Uterus (tissue), 4 donors: ENCODE measurements at places on chromosomes 7 and 10.

DNA sequence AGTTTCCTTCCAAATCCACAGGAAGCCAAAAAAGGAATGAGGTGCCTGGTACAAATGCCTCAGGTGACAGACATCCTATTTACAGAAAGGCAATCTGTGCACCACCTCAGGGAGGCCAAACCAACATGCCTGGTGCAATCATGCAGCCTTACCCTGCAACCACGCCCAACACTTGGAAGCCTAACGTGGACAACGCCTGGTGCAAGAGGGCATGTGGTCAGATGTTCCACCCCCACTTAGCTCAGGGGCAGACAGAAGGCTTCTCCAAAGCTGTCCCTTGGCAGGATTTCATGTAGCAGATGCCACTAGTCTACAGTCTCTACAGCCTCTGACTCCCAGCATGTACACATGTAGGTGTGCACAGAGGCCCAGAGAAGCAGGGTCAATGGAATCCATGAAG is 89.5 kb downstream of the KCNMA1 start:
- no peak for DNase-seq

DNA sequence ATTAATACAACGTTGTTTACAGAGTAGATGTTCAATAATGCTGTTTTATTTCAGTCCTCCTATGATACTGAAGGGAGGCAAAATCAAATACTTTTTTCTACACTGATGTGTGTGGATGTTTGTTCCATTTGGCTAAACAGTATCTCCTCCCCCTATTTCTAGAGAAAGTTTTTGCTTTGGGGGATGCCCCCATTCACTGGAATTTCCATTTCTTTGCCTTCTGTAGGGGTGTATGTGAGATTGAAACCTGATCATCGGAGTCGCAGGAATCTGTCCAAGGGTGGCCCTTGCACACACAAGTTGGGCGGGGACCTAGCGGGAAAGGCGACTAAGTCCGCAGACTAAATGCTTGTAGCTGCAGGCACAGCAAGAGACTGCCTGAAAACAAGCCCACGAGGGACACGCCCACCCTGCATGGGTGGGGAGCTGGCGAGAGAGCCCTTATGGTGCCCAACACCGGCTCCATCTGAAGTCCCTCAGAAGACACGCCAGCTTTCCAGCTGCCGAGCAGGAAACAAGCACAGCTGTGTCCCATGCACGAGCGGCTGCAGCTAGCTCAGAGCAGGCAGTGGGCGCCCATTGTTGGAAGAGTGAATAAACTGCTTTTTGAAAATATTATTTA is 58.0 kb downstream of the ESYT2 start:
- no peak for DNase-seq

DNA sequence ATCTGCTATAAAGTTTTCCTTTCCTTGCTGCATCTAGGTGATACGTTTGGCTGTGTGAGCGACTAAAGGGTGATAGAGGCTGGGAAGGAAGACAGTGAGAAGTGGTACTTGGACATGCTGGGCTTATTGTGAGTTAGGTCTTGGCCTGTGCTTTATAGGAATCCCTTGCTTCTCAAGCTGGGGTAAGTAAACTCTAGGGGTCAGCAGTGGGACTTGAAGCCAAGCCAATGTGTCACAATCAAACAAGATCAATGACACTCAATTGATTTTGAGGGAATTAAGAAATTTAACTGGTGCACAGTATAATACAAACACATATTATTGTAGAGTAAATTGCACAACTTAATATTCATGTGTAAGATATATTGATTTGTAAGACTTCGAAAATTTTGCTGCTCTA is 155.8 kb upstream of the AOAH start:
- DNase-seq: no peak

GRCh38 chr7:921071-921461 is 33.4 kb downstream of the ADAP1 start:
- DNase-seq: peak; percentile 7

GRCh38 chr7:134779741-134780065 is 269 bp downstream of the CALD1 start:
- peak; percentile 38 for DNase-seq

- no peak for DNase-seq
These were observed 305.6 kb upstream of the FZD1 start for GRCh38 chr7:90958647-90959046.

- no peak for DNase-seq
These were observed 35.8 kb upstream of the LYZL1 start for GRCh38 chr10:29252811-29253689.

DNA sequence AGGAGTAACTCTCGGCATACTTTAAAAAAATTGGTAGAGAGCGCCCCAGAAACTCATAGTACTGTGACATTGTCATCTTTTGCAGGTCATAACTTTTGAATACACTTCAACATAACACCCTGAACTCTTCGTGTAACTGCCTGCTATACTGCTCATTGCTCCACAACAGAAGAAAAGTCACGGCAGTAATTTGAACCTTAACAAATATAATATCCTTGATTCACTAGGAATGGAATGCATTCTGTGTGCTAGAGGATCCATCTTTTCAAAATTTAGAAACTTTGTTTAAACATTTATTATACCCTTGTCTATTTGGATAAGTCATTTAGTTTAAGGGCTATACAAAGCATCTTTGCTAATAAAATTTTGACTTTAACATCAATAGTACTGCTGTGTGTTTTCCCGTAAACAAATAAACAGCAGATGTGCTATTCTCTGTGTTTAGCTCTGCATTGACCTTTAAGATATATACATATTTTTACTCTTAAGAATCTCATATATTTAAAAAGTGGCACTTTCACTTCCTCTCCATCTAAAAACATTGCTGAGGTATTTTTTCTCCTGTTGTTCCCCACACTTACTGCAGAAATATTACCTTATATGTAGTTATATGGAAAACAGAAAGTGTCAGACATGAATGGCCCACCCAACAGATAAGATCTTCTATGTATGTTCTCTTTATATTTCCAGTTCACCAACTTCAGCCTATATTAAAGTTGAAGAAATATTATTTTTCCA is 217.6 kb upstream of the TMEM229A start:
- DNase-seq: no peak

DNA sequence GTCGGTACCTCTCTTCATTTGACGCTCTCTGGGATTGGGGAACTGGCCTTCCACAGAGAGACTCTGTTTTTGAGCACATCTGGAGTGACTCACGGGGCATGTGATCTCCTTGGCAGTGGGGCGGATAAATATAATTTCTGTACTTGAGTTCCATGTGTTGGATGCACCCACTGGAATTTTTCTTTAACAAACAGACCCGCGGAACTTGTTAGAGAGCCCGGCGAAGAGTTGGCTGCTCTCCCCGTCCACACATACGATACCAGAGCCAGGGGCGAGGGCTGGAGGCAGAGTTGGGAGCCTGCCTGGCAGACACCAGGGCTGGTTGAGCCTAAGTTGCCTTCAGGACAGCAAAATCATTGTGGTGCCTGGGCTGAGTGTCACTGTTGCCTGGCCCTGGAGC is at the start of gene FAM180A:
Gene FAM180A (minus strand): TSS at position 44 of the 400 bp plus-strand sequence. CDS start 233 bp downstream, outside the sequence.
- DNase-seq: peak; percentile 77

DNA sequence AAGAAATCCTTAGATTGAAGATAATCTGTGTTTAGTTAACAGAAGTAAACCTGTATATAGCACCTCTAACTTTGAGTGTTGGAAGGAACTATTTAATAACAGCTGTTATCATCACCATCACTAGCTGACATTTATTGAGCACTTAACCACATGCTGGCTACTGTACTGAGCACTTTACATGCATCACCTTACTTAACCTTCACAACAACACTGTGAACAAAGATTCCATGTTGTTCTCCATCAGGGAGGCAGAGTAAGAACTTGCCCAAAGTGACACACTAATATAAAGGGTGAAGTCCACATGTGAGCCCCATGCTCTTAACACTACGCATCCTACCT is 182.2 kb downstream of the ST7 start:
- DNase-seq: no peak

DNA sequence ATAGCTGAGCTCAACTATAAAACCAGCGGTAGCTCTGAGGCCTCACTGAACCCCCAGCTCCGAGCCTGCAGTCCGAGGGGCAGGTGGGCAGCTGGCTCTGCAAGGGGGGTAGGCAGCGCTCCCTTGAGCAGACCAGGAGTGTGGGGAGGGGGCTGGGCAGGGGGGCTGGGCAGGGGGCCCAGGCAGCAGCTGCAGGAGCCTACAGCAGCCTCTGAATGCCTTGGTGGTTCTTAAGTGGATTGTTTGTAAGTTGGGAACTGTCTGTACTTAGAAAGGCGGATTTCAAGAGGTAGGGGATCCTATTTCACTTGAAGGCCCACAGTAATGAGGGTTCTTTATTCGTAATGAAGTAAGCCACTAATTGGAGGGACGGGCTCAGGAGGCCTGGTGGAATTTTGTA is 72.3 kb downstream of the ICA1 start:
- no peak for DNase-seq

DNA sequence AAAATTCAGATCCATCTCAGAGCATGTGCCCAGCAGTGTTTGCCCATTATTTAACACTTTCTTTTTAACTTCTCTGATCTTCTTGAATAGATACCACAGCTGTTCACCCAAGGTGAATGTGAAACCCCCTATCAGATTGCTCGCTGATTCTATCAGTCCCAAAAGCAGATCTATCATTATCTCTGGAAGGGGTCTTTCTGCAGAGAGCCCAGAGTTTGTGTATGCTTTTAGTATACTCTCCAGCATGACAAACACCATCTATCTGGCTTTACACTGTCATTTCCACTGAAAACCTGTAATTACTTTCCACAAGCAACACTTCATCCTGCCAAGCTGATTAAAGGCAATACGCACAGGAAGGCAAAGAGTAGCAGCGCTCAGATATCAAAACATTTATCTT is 168.2 kb downstream of the CACNA2D1 start:
- no peak for DNase-seq

DNA sequence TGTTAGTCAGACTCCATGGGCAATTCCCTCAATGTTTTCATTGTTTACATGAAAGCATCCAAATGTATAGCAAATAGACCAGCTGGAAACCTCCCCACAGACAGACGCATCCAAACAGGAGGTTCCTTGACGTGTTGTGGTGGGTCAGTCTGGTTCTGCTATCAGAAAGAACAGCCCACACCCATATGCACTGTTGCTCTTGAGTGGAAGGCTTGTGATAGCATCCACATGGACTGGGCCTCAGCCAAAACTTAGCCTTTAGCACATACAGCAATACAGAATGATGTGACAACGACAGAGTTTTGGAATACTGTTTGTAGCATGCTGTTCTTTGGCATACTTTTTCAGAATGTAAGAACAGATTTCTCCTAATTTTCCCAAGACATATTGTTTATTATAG is 299.2 kb upstream of the ETV1 start:
- no peak for DNase-seq

GRCh38 chr10:89175816-89176215 is 31.3 kb downstream of the CH25H start:
- DNase-seq: no peak

- DNase-seq: no peak
These were observed 238.2 kb downstream of the BUB3 start for GRCh38 chr10:123392182-123392963.

- DNase-seq: no peak
These were observed 95.5 kb downstream of the FAM204A start for GRCh38 chr10:118246332-118247295.

DNA sequence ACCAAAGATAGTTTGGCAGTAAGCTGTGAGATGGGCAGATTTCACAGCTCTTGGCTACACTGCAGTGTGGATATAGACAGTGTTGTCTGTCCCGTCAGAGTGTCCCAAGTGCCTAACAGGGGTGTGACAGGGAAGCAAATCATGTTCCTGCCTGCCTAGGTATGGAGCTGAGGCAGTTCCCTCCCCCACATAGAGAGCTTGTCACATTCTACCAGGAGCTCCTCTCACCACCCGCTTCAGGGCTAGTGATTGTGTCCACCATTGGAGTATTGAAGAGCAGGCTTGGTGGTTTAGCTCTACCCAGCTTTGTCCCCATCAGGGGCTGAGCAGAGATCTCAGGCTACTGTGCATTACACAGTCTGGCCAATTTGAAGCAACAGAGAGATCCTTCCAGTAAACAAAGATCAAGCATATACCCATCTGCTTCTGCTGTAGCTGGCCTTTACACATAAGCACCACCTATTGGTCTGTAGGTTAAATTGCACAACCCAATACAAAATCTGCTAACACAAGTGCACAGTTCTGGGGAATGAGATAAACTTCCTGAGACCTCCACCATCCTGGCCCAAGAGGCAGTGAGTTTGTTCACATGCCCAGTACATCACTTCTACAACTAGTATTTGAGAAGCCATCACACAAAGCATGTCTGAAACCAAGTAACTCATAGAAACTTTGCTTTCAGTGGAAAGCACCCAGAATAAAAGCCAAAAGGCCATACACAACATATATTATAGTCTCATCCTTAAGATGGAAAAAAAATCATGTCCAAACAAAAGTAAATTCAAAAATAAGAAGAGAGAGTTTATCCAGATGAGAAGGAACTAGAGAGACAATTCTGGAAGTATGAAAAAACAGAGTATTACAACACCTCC is 67.3 kb downstream of the GLCCI1 start:
- no peak for DNase-seq

DNA sequence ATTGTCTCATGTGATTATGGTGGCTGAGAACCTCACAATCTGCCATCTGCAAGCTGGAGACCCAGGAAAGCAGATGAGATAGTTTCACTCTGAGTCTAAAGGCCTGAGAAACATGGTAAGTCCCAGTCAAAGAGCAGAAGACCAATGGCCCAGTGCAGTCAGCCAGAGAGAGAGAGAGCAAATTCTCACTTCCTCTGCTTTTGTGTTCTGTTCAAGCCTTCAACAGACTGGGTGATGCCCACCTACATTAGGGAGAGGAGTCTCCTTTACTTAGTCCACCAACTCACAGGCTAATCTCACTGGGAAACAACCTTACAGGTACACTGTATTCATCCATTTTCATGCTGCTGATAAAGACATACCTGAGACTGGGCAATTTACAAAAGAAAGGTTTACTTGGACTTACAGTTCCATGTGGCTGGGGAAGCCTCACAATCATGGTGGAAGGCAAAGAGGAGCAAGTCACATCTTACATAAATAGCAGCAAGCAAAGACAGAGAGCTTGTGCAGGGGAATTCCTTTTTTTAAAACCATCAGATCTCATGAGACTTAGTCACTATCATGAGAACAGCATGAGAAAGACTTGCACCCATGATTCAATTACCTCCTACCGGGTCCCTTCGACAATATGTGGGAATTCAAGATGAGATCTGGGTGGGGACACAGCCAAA is 4.7 kb upstream of the FRMPD2 start:
- no peak for DNase-seq

DNA sequence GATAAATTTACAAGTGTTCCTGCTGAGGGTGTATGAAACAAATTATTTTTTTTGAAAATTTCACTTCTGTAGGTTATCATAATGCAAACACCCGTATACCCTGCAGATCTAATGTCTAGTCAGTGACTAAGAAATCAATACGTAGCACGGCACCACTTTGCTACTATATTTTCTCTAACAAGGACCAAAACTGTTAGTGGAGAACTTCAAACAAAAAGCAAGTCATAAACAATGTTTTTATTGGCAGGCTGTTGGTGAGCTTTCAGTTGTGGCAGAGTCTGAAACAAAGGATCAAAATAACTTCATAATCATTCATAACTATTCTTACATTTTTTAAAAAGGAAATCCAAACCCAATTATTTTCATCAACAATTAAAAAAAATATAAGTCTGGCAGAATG is 11.8 kb downstream of the SEM1 start:
- DNase-seq: no peak

- DNase-seq: no peak
These were observed 65.0 kb downstream of the POU6F2 start for GRCh38 chr7:39042670-39043069.
